ENCODE measurements at places on chromosomes 11 and 22.

GRCh38 chr11:6693342-6694228 lies 10.4 kb upstream of the MRPL17 start:
- H3K27me3 ChIP-seq: no peaks in the 10 kb centered on the region
- H3K36me3 ChIP-seq: peaks cover 1% of the 10 kb centered on the region

- no peak overlapping the region for H3K27ac ChIP-seq
- no peak for DNase-seq
- H3K4me1 ChIP-seq: peaks cover 7% of the 10 kb centered on the region
- H3K27me3 ChIP-seq: no peaks in the 10 kb centered on the region
- H3K36me3 ChIP-seq: peaks cover 40% of the 10 kb centered on the region
- H3K4me3 ChIP-seq: no peak overlapping the region
These were observed 12.7 kb downstream of the FAM76B start for GRCh38 chr11:95776859-95777258.

GRCh38 chr22:33825761-33826160 lies 94.5 kb downstream of the LARGE1 start:
- no peak overlapping the region for H3K27ac ChIP-seq
- peaks cover 7% of the 10 kb centered on the region for H3K4me1 ChIP-seq
- peaks cover 35% of the 10 kb centered on the region for H3K36me3 ChIP-seq
- DNase-seq: no peak

- H3K27ac ChIP-seq: no peak overlapping the region
- H3K36me3 ChIP-seq: no peaks in the 10 kb centered on the region
- no peak for DNase-seq
These were observed 347.8 kb downstream of the CNTN5 start for GRCh38 chr11:99368583-99368982.

DNA sequence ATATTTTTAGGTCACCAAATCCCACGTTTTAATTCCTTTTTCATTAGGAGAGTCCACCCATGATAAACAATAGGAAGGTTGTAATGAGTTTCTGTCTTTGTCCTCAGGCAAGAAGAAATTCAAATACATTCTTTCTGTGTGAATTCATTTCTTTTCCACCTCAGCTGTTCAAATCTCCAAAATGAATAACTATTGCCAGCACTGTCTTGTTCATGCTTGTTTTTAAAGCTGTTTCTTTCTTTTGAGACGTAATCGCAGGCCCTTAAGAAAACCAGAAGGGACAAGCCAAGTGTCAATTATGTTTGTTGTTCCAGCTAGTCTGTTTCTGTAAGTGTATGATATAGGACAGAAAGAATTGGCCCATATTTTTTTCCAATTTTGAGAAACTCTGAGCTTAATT lies 20.2 kb downstream of the MMP27 start:
- H3K36me3 ChIP-seq: no peaks in the 10 kb centered on the region
- DNase-seq: no peak
- no peaks in the 10 kb centered on the region for H3K4me1 ChIP-seq
- H3K4me3 ChIP-seq: no peak overlapping the region
- peaks cover 11% of the 10 kb centered on the region for H3K27me3 ChIP-seq
- H3K27ac ChIP-seq: no peak overlapping the region

GRCh38 chr11:66768088-66768521 lies 39.1 kb upstream of the SPTBN2 start:
- DNase-seq: no peak
- peaks cover 7% of the 10 kb centered on the region for H3K4me1 ChIP-seq
- no peak overlapping the region for H3K27ac ChIP-seq
- peaks cover 13% of the 10 kb centered on the region for H3K36me3 ChIP-seq
- H3K4me3 ChIP-seq: no peak overlapping the region
- no peaks in the 10 kb centered on the region for H3K27me3 ChIP-seq

DNA sequence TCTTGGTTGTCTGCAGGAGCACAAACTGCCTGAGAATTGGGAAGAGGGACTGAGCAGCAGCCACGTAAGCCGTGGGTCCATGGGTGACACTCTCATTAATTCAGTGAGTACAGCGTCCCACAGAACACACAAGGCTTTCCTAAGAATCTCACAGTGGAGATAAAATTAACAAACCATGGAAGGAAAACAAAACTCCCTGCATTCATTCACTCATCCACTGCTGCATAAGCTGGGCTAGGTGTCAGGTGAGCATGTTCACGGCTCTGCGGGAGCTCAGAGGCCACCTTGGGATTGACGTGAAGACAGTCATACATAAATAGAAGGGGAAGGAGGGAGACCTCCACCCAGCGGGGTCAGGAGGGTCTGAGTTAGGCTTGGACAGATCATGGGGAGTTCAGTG lies 1442.7 kb downstream of the TBC1D22A start:
- no peaks in the 10 kb centered on the region for H3K4me1 ChIP-seq
- no peak for DNase-seq
- no peak overlapping the region for H3K4me3 ChIP-seq
- H3K27ac ChIP-seq: no peak overlapping the region
- H3K36me3 ChIP-seq: no peaks in the 10 kb centered on the region

GRCh38 chr11:16925561-16926065 lies 88.6 kb downstream of the PLEKHA7 start:
- peaks cover 35% of the 10 kb centered on the region for H3K4me1 ChIP-seq
- peak; percentile 35 for DNase-seq
- H3K36me3 ChIP-seq: peaks cover 25% of the 10 kb centered on the region
- peak overlapping the region; percentile 95 for H3K4me3 ChIP-seq

DNA sequence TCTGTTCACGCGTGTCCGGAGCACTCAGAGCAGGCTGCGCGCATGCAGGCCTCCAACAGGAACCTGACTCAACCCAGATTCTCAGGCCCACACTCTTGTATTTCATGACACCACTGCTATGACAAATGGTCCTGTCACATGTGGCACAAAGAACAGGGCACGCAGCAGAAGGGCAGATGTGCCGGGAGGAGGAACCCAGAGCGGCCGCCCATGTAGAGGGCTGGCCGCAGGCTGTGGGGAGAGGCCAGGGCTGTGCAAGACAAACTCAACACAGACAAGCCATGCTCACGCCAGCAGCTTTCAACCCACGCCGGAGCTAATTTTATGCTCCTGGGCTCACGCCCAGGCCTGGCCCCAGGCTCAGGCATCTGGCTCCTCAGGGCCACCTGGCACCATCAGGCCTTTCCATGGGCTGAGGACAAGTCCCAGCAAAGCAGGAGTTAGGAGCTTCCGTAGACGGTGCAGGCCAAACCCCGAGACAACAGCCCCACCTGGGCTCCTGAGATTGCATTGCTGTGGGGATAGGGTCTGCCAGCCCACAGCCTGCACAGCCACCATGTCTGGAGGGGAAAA lies 40.0 kb downstream of the DUSP8 start:
- no peak for DNase-seq
- H3K4me3 ChIP-seq: no peak overlapping the region
- peak overlapping the region; percentile 87 for H3K27ac ChIP-seq
- no peaks in the 10 kb centered on the region for H3K27me3 ChIP-seq

DNA sequence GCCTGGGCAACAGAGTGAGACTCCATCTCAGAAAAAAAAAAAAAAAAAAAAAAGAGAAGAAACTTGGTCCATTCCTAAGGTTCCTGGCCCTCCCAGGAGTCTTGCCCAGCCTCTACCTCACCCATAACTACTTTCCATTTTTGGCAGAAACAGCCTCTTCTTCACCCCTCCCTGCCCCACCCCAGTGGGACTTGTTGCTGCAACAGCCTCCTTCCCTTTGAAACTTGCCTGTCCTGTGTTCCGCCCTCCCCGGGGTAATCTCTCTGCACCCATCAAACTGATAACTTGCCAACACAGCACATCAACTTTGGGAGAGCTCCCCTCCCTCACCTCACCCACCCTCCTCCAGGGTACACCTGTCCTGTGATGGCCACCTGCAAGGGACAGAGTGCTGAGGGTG lies 10.0 kb upstream of the FAM83F start:
- H3K27me3 ChIP-seq: peaks cover 28% of the 10 kb centered on the region
- no peak for DNase-seq
- H3K27ac ChIP-seq: no peak overlapping the region
- no peaks in the 10 kb centered on the region for H3K4me1 ChIP-seq
- no peak overlapping the region for H3K4me3 ChIP-seq

GRCh38 chr11:86064220-86064803 lies 4.6 kb downstream of the PICALM start:
- peaks cover 26% of the 10 kb centered on the region for H3K36me3 ChIP-seq
- no peaks in the 10 kb centered on the region for H3K27me3 ChIP-seq
- peaks cover 25% of the 10 kb centered on the region for H3K4me1 ChIP-seq
- H3K27ac ChIP-seq: no peak overlapping the region
- H3K4me3 ChIP-seq: peak overlapping the region; percentile 52

DNA sequence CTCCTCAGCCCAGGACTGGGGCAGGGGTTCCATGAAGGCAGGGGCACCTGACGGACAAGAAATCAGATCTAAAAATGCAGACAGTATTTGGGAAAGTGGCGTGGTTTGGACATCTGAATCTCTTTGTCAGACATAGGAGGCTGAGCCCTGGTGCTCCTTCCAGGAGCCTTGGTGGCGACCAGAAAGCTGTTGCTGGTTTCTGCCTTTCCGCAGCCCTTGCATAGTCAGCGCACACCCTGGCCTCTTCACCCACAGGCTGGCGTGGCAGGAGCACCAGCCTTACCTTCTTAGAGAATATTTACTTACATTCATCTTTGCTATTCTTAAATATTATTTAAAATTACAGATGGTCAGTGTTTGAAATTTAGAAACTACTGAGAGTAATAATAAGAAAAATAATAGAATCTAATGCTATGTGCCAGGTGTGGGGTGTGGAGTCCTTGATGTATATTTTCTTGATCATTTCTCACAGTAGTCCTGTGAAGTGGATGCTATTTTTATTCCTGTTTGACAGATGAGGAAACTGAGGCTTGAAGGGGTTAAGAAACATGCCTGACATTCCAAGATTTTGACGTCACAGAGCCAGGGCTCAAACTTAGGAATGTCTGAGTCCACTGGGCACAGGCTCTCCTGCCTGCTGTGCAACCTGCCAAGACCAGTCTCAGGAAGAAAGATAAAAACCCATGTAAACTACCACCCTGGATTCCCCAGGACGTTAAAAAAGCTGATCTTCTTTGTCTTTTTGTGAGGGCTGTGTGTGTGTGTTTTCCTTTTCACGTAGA lies 51.6 kb downstream of the TBC1D22A start:
- no peak for DNase-seq
- no peak overlapping the region for H3K4me3 ChIP-seq
- no peak overlapping the region for H3K27ac ChIP-seq

- H3K27ac ChIP-seq: peak overlapping the region; percentile 99
- H3K4me3 ChIP-seq: peak overlapping the region; percentile 86
- no peaks in the 10 kb centered on the region for H3K27me3 ChIP-seq
- DNase-seq: peak; percentile 93
These were observed 42.1 kb downstream of the LRRC32 start for GRCh38 chr11:76628408-76628947.

- no peaks in the 10 kb centered on the region for H3K27me3 ChIP-seq
- no peak overlapping the region for H3K4me3 ChIP-seq
- H3K27ac ChIP-seq: peak overlapping the region; percentile 48
- H3K4me1 ChIP-seq: peaks cover 92% of the 10 kb centered on the region
These were observed 73.9 kb downstream of the SGSM3 start for GRCh38 chr22:40444178-40444831.

DNA sequence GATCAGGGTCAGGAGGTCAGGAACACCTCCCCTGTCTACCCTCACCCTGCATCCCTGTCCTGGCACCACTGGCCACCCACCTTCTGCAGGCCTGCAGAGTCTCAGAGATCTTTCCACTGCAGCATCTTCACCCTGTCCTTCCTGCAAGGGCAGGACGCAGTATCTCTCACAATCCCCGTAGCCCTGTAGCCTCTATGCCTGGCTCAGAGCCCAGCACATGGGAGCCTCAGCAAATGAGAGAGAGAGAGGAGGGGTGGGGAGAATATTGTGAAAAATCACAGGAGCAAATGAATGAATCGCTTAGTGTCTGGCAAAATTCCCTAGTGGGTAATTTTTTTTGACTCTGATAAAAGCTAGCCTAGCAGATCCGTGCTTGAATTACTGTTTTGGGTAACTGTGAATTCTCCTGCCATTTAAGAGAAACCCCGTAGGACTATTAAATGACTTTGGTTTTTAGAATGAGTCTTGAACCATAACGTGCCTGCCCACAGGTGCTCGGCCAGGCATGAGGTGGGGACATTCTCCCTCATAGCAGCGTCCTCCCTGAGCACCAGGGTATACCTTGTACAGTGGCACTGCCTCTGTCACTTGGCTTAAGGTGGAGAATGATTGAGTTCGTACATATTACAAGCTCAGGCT lies 91.5 kb downstream of the MORC2 start:
- no peaks in the 10 kb centered on the region for H3K36me3 ChIP-seq
- H3K4me3 ChIP-seq: no peak overlapping the region
- no peak for DNase-seq
- no peak overlapping the region for H3K27ac ChIP-seq

GRCh38 chr11:122076512-122077120 lies 39.4 kb downstream of the BLID start:
- H3K27ac ChIP-seq: no peak overlapping the region
- no peak for DNase-seq
- no peak overlapping the region for H3K4me3 ChIP-seq
- H3K27me3 ChIP-seq: no peaks in the 10 kb centered on the region
- no peaks in the 10 kb centered on the region for H3K4me1 ChIP-seq

All from stimulated activated naive B cell treated with anti-CD40 and anti-IgM and Interleukin-4, amounts not matched to agents 10 μg/mL and 1 μg/mL and 100 μg/mL, for 72 hours (primary cell).